ENCODE measurements at places on chromosomes 2 and 18. TPM values are rescaled to one million over a fixed set of nuclear protein-coding genes. Genes with fewer than 3 reads are reported as not detected.
A peak's percentile ranks its signal among the peaks of the same experiment; 100 is the strongest.

The GCA gene
- total RNA-seq, result 11.8 TPM

GRCh38 chr2:228938629-228939028, 332.5 kb downstream of the PID1 start:
- no peak for DNase-seq

DNA sequence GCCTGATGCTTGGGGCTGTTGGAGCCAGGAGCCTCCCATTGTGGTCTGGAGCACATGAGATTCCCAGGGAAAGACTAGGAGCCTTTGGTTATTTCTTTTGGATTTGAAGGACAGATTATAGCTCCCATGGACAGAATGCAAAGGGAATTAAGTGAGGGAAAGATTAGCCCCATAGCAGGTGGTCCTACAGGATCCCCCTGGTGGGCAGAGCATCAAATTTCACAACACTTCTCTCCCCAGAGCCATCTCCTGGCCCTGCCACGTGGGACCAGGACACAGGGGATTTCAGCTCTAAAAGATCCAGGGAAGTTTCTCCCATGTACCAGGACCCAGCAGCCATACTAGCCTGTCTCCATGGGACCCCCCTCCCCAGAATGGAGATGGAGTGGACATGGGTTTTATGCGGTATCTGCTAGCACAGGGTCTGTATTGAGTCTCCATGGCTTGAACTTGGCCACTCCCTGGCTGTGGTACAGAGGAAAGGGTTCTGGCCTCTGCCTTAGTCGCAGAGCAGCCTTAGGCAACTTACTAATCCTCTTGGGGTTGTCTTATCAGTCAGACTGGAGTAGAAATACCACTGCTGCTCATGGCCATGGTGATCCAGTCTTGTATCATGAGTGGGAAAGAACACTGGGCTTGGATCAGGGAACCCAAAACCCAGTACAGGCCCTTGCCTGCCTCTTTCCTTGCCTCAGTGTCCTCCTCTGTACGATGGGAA, 6.8 kb upstream of the PLB1 start:
- DNase-seq, result no peak

DNA sequence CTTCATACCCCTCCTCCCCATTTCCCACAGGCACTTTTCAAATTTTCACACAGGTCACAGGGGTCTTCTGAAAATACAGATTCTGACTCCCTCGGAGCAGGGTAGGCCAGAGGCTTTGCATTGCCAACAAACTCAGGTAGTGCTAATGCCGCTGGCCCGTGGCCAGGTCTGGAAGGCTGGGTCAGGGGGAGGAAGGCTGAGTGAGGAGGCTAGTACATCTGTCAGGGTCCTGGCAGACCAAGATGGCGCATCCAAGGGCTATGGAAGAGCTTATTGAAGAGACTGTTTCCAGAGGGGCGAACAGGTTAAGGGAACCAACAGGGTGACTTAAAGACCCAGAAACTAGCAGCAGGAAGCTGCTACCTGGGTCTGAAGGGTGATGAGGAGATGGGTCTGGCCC, 336.7 kb upstream of the ID2 start:
- DNase-seq, result no peak

GRCh38 chr2:215537611-215538010, 101.7 kb upstream of the FN1 start:
- no peak for DNase-seq

DNA sequence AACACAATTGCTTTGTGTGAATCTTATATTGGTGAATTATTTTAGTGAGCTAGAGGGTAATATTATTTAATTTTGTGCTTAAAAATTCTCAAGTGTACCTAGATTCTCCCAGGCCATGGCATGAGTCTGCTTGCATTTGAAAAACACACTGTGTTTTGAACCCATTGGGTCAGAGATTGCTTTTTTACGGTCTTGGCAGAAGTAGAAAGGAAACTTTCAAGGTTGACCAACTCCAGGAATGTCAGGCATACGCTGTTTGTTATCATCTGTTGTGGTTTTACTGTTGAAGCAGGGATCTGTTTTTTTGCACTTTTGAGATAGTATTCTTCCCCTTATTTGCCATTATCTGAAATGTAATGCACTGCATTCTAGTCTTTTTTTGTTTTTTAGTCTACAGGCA, 377.4 kb downstream of the RPRM start:
- no peak for DNase-seq

DNA sequence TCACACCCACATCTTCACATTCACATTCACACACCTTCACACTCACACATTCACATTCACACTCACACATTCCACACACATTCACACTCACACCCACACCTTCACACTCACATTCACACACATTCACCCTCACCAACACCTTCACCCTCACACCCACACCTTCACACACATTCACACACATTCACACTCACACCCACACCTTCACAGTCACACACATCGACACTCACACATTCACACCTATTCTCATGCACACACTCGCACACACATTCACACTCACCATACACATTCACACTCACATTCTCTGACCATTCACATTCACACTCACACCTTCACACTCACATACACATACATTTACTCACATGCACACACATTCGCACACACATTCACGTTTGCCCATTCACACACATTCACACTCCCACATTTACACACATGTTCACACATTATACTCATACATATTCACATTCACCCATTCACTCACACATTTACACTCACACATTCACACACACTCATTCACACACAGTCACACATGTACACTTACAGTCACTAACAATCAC, 62.7 kb downstream of the BIN1 start:
- DNase-seq, result no peak

DNA sequence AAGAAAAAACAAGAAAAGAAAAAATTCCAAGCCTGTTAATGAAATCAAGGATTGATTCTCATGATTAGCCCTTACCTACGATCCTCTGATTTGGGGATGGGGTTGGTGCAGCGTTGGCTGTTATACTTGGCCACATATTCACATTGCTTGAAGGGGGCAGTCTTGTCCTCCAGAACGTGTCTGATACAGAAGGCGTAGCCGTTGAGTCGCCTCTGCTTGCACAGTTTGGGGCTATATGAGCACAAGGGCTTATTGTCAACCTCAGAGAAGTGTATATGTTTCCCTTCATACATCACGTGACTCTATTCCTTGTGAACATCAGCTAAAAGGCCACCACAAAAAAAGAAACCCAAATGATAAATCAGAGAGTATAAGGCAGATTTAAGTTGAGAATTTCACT, 23.2 kb downstream of the INO80D start:
- no peak for DNase-seq

GRCh38 chr18:49934457-49934856, 121.1 kb upstream of the ACAA2 start:
- no peak for DNase-seq

DNA sequence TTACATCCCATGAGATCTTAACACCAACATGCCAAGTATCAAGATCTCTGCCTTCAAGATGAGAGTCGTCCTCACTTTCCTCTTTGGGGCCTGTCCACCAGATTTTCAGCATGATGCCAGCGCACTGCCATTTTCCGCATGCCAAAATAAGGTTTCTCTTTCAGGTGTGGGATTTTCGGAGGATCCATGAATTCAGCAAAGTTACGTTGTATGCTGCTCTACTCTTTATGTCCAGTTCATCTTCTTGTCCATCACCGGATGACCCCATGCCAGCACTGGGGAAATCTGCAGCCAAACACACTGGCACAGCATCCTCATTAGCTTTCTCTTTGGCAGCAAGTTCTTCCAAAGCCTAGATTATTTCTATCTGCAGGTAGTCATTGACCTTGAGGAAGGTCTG, 4.9 kb upstream of the HAAO start:
- DNase-seq, result no peak

DNA sequence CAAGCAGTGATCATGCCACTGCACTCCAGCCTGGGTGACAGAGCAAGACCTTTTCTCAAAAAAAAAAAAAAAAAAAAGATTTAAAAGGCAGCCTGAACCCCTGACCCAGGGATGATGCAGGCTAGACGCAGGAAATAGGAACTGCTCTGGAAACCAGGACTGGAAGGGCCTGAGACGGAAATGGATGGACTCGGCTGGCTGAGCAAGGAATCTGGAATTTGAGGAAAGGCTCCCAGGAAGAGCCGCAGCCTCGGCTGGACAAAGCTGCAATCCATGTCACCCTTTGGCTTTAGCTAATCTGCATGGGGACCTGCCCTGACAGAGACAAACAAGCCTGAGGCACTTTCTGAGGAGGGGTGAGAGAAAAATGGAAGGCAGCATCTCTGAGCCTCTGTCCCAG, 55.0 kb upstream of the DAPL1 start:
- DNase-seq, result no peak

The RTKN gene
- total RNA-seq, result 0.71 TPM

GRCh38 chr2:231677632-231678104, 30.7 kb upstream of the PTMA start:
- peak; percentile 83 for DNase-seq

GRCh38 chr2:187037310-187037709, 188.3 kb upstream of the ZSWIM2 start:
- DNase-seq, result no peak

GRCh38 chr2:74436848-74437695, 4.7 kb downstream of the RTKN start:
- no peak for DNase-seq

The GNAL gene
- total RNA-seq, result 0.35 TPM

All from activated T-cell treated with anti-CD3 and anti-CD28 coated beads, Interleukin-2, amount 50 U/mL, for 4 hours (primary cell).